CD4-positive, alpha-beta memory T cell (primary cell): ENCODE measurements at places on chromosomes 1 and 21.

GRCh38 chr21:29667651-29668050 is 272.1 kb downstream of the GRIK1 start:
- DNase-seq, result no peak

- no peak for DNase-seq
Observed at GRCh38 chr21:45871616-45872236, 109.8 kb upstream of the COL6A1 start.

GRCh38 chr1:15100121-15100879 is 53.2 kb upstream of the TMEM51 start:
- DNase-seq, result peak; percentile 27

DNA sequence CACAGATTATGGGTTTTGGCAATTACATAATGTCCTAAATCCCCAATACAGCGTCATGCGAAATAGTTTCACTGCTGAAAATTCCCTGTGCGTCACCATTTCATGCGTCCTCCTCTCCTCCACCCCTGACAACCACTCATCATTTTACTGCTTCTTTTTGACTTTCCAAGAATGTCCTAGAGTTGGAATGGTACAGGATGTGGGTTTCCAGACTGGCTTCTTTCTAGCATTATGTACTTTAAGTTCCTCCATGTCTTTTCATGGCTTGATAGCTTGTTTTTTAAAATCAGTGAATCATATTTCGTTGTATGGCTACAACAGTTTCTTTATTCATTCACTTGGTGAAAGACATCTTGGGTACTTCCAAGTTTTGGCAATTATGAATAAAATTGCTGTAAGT is 7.4 kb downstream of the NBPF3 start:
- DNase-seq, result no peak

GRCh38 chr1:199549421-199549820 is 478.1 kb upstream of the NR5A2 start:
- no peak for DNase-seq

DNA sequence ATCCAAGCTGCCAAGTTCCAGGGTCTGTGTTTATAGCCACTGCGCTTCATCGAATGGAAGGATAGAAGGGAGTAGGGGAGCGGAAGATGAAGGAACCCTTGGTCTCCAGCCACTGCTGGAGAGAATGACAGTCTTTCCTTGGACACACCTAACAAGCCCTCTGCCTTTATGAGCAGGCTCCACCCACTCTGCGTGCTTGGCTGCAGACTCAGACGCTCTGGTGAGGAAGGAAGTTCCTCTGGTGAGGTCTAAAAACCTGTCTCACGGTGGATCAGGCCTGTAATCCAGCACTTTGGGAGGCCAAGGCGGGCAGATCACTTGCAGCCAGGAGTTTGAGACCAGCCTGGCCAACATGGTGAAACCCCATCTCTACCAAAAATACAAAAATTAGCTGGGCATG is 55.4 kb downstream of the MATN1 start:
- no peak for DNase-seq

DNA sequence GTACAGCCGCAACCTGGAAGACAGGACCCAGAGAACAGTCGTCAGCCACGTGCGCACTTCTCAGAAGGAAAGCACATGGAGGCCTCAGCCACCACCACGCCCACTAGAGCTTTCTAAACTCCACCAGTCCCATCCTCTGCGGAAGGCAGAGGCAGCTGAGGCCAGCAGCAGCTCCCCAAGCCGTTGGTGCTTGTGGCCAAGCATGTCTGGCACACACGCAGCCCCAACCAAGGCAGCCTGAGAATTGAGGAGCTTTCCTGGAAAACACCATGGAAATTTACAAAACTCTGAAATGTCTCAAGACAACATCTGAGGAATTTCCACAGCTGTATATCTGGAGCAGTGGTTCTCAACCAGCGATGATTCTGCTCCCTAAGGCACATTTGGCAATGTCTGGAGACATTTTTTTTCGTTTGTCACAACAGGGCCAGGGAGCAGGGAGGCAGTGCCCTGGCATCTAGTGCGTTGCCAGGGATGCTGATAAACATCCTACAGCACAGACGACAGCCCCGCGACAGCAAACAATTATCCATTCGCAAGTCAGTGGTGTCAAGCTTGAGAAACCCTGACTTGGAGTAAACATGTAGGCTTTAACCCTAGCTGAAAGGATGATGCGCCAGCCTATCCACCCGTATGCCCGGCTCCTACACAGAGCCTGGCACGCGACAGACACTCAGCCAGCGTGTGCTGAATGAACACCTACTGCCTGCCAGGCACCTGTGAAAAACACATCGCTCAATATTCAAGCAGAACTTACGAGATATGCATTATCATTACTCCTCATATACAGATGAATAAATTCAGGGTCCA is 24.7 kb downstream of the NPHP4 start:
- no peak for DNase-seq

DNA sequence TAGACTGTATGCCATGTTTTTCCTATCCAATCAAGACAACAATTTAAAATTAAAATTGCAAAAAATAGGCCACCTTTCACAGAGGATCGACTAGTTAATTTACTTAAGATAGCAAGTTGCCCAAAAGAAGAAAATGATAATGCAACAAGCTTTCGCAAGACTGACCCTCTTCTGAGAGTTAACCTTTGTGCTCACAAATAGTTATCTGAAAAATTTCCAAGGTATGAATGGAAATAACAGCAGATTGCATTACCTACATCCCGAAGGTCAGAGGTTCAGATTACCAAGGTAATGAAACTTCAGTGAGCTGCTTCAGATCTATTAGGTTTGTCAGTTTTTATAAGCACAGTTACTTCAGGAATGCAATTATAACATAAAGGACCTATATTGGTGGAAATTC is 298.0 kb downstream of the KCTD3 start:
- no peak for DNase-seq

GRCh38 chr1:19946971-19947370 is 23.6 kb upstream of the PLA2G2E start:
- DNase-seq, result no peak

- DNase-seq, result no peak
Observed at GRCh38 chr1:67792741-67793458, 40.4 kb downstream of the GNG12 start.

DNA sequence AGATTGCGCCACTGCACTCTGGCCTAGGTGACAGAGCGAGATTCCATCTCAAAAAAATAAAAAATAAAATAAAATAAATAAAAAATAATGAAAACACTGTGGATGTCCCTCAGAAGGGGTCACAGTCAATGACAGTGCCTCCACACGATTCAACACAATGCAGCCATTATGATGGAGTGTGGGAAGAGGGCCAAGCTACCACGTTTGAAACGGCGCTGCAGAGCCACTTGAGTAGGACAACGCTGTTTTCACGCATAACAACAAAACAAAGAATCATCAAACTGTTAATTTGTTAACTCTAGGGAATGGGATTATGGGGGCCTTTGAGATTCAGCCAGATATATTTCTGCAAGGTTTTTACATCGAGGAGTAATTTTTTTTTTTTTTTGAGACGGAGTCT is 36.5 kb downstream of the NKAIN1 start:
- DNase-seq, result no peak

GRCh38 chr1:213989002-213989855 is 1.5 kb downstream of the PROX1 start:
- no peak for DNase-seq

DNA sequence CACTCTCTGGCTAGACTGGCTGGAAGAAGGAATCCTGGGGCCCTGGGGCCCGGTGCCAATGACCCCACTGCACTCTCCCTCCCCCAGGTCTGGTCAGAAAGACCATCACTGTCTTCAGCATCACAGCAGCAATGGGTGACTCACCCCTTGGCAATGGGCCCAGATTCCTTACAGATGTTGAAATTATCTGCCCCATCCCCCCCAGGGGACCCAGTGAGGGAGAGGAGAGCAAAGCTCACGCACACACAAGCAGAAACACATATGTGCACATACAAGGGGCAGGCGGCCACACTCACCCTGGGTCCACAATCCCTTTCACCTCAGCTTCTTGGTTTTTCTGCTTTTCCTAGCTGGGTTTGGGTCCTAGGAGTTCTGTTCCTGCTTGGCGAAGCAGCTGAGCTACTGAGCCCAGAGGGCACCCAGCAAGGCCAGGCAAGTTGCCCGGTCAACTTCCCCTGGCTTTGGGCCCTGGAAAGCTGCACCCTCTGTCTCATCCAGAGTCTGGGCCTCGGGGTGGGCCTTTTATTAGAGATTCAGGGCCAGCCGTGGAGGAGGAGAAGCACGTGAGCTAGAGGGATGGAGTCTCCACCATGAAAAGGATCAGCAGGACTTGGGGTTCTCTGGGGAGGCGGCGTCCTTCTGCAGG is 2.6 kb downstream of the COL16A1 start:
- DNase-seq, result no peak

- peak; percentile 33 for DNase-seq
Observed at GRCh38 chr21:15592271-15592860, 137.4 kb upstream of the USP25 start.
